ENCODE measurements at places on chromosomes 7 and 10. TPM values are rescaled to one million over a fixed set of nuclear protein-coding genes. Genes with fewer than 3 reads are reported as not detected.

The AUTS2 gene
- total RNA-seq = 41.9 TPM

- H3K27me3 ChIP-seq = peaks cover 88% of the 10 kb centered on the region
- H3K27ac ChIP-seq = no peak overlapping the region
- H3K4me3 ChIP-seq = peak overlapping the region; percentile 40
- no peak for ATAC-seq
Observed at GRCh38 chr7:19107081-19107355, 10.4 kb downstream of the TWIST1 start.

DNA sequence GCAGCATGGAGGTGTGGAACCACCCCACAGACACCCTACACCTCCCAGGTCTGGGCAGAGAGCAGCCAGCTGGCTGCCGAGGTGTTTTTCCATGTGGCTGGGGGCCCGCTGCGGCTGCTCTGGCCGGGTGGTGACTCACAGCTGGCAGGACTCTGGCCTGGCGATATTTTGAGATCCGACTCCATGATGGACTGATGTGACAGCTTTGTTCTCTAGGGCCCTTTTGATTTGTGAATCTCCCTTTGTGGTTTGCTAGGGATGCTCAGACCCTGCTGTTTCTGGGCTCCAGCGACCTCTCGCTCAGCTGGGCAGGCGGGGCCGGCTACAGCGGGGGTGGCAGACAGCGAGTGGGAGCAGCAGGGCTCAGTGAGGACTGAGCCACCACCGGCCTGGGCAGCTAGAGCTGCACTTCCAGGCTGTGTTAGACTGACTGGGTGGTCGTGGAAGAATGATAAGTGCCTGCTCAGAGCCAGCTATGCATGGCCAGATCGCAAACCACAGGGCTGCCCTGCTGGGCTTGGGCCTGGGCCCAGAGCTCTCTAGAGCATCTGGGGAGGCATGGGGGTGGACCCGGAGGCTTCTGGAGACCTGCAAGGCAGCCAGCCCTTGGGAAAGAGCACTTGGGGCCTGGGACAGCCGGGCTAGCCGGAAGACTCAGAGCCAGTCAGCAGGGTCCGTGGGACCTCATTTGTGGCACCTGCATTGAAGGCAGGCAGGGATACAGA lies 46.2 kb upstream of the GDF10 start:
- peak; percentile 30 for ATAC-seq
- no peaks in the 10 kb centered on the region for H3K27me3 ChIP-seq
- H3K27ac ChIP-seq = no peak overlapping the region
- H3K4me3 ChIP-seq = no peak overlapping the region

DNA sequence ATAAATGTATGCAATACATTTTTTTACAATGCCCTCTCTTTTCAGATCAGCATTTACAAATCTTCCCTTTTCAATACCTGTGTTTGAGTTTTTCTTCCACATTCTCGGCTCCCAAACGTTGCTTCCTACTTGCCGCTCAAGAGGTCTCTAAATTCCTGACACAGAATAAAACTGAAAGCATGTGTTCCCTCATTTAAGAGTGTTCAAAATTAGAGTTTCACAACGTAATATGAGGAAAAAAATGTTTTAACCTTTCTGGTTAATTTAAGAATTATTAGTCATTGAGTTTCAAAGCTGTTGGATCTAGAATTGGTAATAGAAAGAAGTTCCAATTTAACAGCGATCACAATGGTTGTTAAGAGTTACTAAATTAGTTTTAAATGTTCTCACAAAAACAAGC lies 100.4 kb downstream of the ARID5B start:
- ATAC-seq = no peak
- H3K4me3 ChIP-seq = no peak overlapping the region

DNA sequence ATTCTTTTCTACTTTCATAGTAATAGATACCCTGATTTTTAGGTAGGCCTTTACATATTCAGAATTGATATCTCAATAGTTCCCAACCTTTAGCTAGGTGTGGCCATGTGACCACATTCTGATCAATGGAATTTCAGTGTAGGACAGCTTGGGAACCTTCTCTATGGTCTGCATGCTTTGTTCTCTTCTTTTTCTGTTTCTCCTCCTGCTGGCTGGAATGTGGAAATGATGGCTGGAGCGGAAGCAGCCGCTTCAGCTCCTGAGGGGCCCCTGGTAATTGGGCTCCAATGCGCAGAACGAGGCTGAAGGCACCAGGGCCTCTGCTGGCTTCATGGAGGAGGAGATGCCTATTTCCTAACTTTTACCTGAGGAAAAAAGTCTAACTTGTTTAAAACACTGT lies 152.6 kb downstream of the ZMYND11 start:
- H3K4me3 ChIP-seq = no peak overlapping the region
- H3K27ac ChIP-seq = peak overlapping the region; percentile 9
- no peaks in the 10 kb centered on the region for H3K27me3 ChIP-seq
- ATAC-seq = no peak

GRCh38 chr7:79471283-79471682 lies 17.8 kb upstream of the MAGI2 start:
- no peak overlapping the region for H3K27ac ChIP-seq
- ATAC-seq = no peak
- H3K27me3 ChIP-seq = no peaks in the 10 kb centered on the region
- no peaks in the 10 kb centered on the region for H3K4me1 ChIP-seq
- H3K4me3 ChIP-seq = no peak overlapping the region
- H3K36me3 ChIP-seq = no peaks in the 10 kb centered on the region

DNA sequence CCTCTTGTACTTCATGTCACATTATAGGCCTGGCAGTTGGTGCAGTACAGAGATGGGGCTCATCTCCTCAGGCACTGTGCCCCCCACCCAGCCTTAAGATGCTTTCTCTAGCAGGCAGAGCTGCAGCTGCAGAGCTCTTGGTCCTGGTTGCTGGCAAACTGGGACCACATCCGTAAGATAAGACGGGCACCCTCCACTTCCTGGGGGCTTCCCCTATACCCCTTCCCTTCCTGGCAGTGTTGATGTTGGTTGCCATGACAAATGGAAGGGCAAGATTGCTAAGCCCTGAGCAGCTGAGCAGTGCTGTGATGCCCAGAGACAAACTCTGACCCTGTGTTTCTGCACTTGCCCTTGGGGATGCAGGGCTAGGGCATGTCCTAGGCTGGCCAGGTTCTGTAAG lies 103.4 kb upstream of the ANLN start:
- H3K4me1 ChIP-seq = no peaks in the 10 kb centered on the region
- H3K27ac ChIP-seq = no peak overlapping the region
- H3K27me3 ChIP-seq = no peaks in the 10 kb centered on the region
- H3K36me3 ChIP-seq = no peaks in the 10 kb centered on the region
- no peak for ATAC-seq
- H3K4me3 ChIP-seq = no peak overlapping the region

GRCh38 chr7:22997871-22998518 lies 15.9 kb downstream of the HYCC1 start:
- H3K27me3 ChIP-seq = no peaks in the 10 kb centered on the region
- no peak for ATAC-seq
- H3K27ac ChIP-seq = no peak overlapping the region
- no peak overlapping the region for H3K4me3 ChIP-seq
- H3K36me3 ChIP-seq = no peaks in the 10 kb centered on the region

GRCh38 chr7:21142081-21142480 lies 285.8 kb upstream of the SP4 start:
- H3K27me3 ChIP-seq = peaks cover 12% of the 10 kb centered on the region
- H3K4me3 ChIP-seq = no peak overlapping the region
- H3K36me3 ChIP-seq = no peaks in the 10 kb centered on the region
- H3K4me1 ChIP-seq = no peaks in the 10 kb centered on the region
- H3K27ac ChIP-seq = no peak overlapping the region
- no peak for ATAC-seq

Data from gastroesophageal sphincter (tissue), 4 donors.